Stimulated activated CD8-positive, alpha-beta memory T cell treated with anti-CD3 and anti-CD28 coated beads, Interleukin-4, amount 100 ng/mL, for 4 hours (primary cell): ENCODE measurements at places on chromosomes 3 and 15.

- DNase-seq = no peak
Observed at GRCh38 chr15:89346516-89347231, 12.1 kb upstream of the POLG start.

DNA sequence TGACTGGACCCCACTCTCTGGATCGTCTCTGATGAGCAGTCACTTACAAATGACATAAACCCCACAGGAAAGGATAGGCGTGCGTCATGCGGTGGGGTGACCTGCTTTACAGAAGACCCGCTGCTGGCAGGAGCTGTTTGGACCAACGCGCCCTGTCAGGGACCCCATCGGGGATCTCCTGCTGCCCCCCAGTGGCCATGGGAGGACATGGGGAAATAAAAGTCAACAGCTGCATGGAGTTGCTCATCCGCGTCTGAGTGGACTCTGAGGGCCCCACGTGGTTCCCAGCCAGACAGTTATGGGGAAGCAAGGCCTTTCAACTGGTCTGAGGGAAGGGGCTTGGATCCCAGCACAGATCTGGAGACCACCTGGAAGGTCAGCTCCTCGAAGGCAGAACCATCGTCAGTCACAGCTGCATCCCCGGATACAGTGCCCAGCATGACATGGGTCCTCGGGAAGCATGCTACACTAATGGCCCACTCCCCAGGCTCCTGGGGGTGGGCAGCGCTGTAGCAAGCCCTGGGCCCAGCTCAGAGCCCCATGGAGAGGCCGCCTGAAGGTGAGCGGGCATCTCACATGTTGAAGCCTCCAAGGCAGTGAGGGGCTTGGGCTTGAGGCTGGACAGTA lies 32.1 kb downstream of the PTH1R start:
- peak; percentile 58 for DNase-seq

- no peak for DNase-seq
Observed at GRCh38 chr15:91852741-91853510, 582 bp upstream of the SLCO3A1 start.

DNA sequence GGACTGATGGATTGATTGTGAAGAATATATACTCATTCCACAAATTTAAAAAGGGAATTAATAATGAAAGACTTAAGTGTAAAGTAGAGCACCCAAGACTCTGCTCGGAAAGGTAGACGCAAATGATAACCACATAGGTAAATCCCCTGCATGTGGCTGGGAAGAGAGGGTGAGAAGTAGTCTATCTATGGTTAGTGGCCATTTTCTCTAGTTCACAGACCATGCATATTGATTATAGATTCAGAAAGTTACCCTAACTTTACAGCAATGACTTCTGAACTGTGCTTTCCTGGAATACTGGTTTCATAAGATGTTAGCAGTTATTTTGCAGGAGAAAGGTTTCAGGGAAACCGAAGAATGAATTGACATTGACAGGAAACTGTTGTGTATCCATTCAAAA lies 51.7 kb downstream of the CASR start:
- no peak for DNase-seq

GRCh38 chr3:32105291-32106131 lies 909 bp upstream of the GPD1L start:
- DNase-seq = no peak

GRCh38 chr3:172965256-172965655 lies 175.8 kb downstream of the SPATA16 start:
- DNase-seq = no peak

- no peak for DNase-seq
Observed at GRCh38 chr3:52047295-52047960, 8.9 kb downstream of the DUSP7 start.

GRCh38 chr15:80246425-80246894 lies 5.6 kb downstream of the CTXND1 start:
- no peak for DNase-seq

DNA sequence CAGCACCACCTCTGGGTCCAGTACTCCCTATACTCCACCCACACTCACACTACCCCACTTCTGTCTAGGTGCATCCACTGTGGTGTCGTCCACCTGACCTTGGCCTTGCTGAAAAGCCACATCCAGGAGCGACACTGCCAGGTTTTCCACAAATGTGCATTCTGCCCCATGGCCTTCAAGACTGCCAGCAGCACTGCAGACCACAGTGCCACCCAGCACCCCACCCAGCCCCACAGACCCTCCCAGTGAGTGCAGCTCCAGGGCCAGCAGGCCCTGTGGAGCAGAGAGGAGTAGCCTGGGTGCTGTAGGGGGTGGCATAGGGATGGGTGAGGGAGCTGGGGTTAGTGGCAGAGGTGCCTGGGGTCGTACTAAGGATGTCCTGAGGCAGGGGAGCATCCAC lies 19.4 kb upstream of the ALPK3 start:
- DNase-seq = no peak

DNA sequence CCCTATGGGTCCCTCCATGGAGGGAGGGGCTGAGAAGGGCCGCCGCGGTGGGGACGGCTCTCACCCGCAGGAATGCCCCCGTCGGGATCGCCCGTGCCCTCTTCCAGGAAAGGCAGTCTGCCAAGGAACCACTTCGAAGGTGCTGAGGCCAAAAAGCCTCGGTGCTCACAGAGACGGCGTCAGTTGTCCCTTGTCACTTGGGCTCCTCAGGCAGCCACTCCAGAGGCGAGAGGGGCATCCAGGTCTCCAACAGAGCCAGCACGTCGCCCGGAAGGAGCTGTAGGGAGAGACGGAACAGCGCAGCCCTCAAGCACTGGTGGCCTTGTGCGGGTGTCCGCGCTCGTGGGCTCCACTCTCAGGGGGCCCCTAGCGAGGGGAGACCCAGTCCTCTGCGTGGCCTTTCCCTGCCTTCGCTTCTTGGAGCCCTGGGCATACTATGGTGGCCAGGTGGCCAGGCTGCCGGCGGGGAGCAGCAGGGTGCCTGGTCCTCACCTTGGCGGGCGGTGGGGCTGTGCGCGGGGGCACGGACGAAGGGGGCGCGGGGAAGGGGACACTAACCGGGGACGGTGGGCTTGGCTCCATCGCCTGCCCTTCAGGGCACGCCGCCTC lies 994 bp downstream of the MESP1 start:
- no peak for DNase-seq

- DNase-seq = no peak
Observed at GRCh38 chr3:45153658-45154437, 7.7 kb upstream of the CDCP1 start.

- DNase-seq = no peak
Observed at GRCh38 chr3:187046033-187046432, 93.3 kb downstream of the RPL39L start.

DNA sequence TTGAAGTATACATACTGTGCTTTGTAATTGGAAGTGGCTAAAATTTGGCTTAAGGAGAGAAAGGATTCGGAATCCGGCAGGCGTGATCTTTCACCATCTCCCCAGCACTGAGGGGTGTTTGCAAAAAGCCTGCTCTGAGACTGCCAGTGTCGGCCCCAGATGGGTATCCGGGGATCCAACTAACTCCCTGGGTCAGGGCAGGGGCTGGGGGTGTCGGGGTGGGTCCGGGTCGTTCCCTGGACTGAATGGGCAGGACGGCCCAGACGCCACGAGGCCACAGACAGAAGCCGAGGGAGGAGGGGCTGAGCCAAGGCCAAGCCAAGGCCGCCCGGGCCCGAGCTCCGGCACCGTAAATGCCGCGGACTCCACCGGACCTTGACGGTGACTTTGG lies 349 bp downstream of the PPIB start:
- no peak for DNase-seq

- DNase-seq = no peak
Observed at GRCh38 chr15:45469441-45469840, 53.1 kb downstream of the SLC30A4 start.

DNA sequence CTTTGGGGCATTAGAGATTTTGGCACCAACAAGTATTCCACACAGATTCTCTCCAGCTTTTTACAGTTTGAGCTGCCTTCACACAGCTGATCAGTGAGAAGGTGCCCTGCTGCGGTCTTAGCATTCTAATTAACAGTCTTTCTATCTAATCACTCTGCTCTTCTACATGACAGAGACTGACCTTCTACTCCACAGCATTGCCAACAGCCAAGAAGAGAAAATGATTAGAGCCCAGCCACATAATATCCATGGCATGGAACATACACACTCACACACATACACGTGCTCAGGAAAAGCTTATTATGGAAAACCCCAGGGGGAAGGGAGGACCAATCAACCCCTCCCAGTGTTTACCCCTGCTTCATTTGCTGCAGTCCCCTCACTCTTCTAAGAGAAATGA lies 76.1 kb upstream of the PPP2R3A start:
- no peak for DNase-seq

DNA sequence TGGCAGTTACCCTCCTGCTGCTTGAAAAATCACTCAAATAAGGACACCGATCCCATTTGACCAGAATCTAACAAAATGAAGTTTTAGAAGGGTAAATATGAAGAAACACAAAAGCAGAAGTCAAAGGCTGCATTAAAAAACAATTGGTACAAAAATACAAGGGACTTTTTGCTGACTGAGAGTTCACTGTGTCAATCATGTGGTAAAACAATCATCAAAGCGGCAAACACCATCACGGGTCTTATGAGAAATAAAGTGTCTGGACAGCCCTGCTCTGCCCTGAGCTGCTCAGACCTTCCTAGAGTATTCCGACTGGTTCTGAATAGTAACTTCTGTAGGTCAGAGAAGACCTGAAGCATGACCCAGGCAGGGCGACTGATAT lies 137.2 kb upstream of the RAD18 start:
- DNase-seq = no peak

GRCh38 chr3:4060064-4060463 lies 243.1 kb upstream of the SETMAR start:
- no peak for DNase-seq

GRCh38 chr3:119676020-119676419 lies 1.2 kb downstream of the COX17 start:
- DNase-seq = no peak
